Esophagus mucosa (tissue), 1 donor: ENCODE measurements at places on chromosomes 16 and 17. TPM values are rescaled to one million over a fixed set of nuclear protein-coding genes. Genes with fewer than 3 reads are reported as not detected.

The SDR42E2 gene
- not detected for total RNA-seq

The CDH8 gene
- total RNA-seq = 0.48 TPM

The IGF2BP1 gene
- not detected for total RNA-seq

The PLK1 gene
- 29.9 TPM for total RNA-seq

The VEZF1 gene
- total RNA-seq = 22.2 TPM

The ASPA gene
- 0.56 TPM for total RNA-seq

The FOXO3B gene
- total RNA-seq = 0.36 TPM

The CCL2 gene
- total RNA-seq = 2.2 TPM

The MSI2 gene
- total RNA-seq = 30.4 TPM

The METTL16 gene
- 20.8 TPM for total RNA-seq

The SOCS3 gene
- total RNA-seq = 13.6 TPM

The AANAT gene
- not detected for total RNA-seq

The AOC2 gene
- total RNA-seq = 0.44 TPM

The TNP2 gene
- not detected for total RNA-seq

The WNK4 gene
- 0.40 TPM for total RNA-seq

The SRCIN1 gene
- total RNA-seq = 6.6 TPM

The MYO15B gene
- total RNA-seq = 15.6 TPM

The FOXL1 gene
- 0.08 TPM for total RNA-seq

The CARD14 gene
- 23.8 TPM for total RNA-seq

The ARHGAP23 gene
- total RNA-seq = 148 TPM

The SHBG gene
- total RNA-seq = 0.48 TPM

The ACSM5 gene
- total RNA-seq = 0.12 TPM

The SNAI3 gene
- 0.28 TPM for total RNA-seq

The RPH3AL gene
- 10.0 TPM for total RNA-seq

The EIF4A3 gene
- total RNA-seq = 93.3 TPM

The SEPHS2 gene
- total RNA-seq = 21.6 TPM

The ELMO3 gene
- total RNA-seq = 26.3 TPM

The CCL18 gene
- 0.44 TPM for total RNA-seq

The PIK3R6 gene
- 0.16 TPM for total RNA-seq

The WDR81 gene
- total RNA-seq = 10.2 TPM

The CACNG1 gene
- total RNA-seq = not detected
